ENCODE measurements at places on chromosomes 6 and 20.

DNA sequence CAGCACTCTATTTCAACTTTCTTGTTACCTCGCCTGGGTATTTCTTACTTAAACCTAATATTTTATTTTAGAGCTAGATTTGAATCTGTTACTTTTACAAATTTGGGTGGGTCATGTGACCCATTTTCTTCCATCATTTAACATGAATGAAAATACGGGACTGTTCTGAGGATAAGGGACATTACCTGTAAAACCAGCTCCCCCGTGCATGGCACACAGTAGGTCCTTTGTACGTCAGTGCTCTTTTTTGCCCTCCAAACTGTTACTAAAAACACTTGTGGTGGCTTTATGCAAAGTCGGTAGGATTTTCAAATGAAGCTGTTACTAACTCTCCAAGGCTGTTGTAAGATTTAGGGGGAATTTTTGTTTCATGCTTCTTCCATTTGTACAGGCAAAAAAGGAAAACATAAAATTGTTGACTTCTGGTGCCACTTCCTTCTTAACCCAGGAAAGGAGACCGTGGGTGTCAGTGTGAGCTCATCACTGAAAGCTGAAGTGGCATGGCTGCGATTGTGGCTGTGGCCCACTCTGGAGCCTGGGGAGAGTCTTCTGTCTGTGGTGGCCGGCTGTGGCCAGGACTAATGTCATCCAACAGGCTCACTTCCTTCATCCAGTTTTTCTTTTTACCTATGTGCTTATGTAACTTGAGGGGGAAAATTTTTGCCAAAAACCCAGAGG, 40.2 kb upstream of the PXDC1 start:
- DNase-seq, result no peak

- no peak for DNase-seq
Measured at GRCh38 chr20:40781327-40782042, 92.4 kb upstream of the MAFB start.

DNA sequence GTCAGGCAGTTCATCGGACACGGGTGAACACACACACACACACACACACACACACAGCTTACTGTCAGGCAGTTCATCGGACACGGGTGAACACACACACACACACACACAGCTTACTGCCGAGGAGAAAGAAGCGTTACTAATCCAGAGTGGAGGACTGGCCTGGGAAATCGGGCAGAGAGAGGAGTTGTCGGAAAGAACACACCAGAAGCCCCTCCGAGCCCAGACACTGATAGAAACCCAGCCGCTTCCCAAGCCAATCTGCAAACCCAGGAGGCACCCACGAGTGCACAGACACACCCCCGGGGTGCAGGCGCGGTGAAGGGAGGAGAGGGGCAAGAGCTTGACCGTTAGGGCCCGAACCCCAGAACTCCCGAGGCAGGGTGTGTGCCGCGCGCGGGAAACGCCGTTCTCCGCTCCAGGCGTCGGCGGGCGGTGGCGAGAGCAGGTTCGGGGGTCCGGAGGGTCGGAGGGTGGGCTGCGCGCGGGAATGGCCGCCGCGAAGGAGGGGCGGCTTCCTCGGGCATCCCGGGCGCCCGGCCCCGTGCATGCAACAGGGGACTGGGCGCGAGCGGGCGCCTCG, 636 bp downstream of the ELOVL2 start:
- DNase-seq, result no peak

DNA sequence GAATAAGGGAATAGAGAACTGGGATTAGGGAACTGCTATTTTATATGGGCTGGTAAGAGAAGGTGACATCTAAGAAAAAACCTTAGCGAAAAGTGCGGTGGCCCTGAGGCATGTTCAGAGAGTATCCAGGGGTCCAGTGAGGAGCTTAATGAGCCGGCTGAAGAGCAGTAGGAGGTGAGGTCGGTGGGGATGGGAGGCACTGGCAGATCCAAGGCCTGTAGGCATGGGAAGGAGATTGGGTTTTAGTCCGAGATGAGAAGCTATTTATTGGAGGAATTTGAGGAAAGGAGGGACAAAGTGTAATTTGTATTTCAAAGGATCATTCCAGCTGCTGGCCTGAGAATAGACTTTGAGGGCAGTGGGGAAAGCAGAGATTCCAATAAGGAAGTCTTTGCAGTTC, 123.8 kb downstream of the QKI start:
- no peak for DNase-seq

DNA sequence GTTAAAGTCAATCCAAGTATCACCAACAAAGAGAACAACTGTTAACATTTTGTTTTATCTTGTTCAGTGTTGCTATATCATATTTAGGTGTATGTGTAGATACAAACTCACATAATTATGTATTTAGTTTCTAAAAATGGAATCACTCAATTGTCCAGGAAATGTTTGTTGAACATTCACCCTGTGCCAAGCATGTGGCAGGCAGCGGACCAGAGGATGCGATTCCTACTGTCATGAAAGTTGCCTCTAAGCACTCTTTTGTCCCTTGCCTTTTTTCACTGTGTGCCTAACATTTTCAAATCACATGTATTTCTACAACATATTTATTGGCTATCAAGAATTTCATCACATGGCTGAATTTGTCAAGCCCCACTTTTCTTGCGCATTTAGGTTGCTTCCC, 16.9 kb upstream of the TGM2 start:
- no peak for DNase-seq

GRCh38 chr6:6951355-6951754, 156.4 kb upstream of the RREB1 start:
- no peak for DNase-seq

GRCh38 chr6:24545691-24546090, 50.9 kb downstream of the ALDH5A1 start:
- DNase-seq, result no peak

DNA sequence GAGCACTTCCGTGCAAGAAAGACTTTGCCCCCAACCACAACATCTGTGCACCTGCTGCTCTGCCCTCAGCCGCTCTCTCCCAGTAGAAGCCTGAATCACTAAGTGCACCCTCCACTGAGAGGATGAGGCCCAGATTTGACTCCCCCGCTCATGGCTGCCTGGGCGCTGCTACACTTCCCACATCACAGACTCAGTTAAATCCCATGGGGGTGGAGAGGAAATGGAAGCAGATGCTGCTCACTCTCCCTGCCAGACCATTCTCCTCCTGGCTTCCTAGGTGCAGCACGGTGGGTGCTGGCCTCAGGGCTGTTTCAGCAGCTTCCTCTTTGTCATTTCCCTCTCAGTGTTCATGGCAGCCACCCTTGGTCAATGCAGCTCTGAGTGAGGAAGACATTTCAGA, 4.8 kb downstream of the CST5 start:
- no peak for DNase-seq

- no peak for DNase-seq
Measured at GRCh38 chr6:36718560-36718959, 20.9 kb downstream of the RAB44 start.

DNA sequence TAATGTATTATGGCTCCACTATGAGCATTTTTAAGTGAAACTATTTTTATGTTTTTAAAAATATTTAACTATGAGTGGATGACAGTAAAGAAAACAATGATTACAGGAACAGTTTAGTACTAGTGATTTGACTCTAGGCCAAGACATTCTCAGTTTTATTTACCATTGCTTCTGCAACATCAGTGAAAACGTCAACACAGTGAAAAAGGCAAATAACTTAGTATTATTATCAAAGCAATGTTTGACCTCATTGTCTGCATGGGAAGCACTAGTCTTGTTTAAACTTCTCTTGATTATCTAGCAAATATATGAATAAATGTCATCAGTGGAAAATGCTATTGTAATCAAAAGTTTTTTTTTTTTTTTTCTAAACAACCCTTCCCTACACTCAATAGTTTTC, 165.0 kb downstream of the HTR1B start:
- DNase-seq, result no peak

DNA sequence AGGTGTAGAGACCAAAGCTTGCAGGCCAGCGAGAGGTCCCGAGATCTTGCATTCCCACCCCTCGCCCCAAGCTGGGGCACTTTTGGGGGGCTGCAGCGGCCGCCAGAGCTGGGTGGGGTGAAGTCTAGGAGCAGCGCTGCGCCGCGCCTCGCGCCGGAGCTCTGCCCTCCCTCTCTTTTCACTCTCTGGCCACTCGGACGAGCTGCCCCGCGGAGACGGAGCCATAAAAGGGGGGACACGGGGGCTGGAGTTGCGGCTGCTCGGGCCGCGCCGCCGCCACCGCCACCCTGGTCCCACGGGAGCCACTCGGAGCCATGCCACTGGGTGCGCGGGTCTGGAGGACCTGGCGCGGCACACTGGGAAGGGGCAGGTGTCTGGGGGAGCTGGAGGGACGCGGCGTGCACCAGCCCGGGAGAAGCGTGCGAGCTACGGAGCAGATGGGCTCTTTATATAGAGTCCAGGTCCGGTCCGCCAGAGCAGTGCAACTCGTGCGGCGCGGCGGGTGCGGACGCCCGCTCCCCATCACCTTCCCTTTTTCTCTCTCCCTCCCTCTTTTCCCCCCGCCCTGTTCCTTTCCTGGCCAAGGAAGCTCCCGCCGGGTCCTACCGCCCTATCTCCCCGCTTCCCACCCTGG, 687 bp upstream of the HTR1B start:
- no peak for DNase-seq

DNA sequence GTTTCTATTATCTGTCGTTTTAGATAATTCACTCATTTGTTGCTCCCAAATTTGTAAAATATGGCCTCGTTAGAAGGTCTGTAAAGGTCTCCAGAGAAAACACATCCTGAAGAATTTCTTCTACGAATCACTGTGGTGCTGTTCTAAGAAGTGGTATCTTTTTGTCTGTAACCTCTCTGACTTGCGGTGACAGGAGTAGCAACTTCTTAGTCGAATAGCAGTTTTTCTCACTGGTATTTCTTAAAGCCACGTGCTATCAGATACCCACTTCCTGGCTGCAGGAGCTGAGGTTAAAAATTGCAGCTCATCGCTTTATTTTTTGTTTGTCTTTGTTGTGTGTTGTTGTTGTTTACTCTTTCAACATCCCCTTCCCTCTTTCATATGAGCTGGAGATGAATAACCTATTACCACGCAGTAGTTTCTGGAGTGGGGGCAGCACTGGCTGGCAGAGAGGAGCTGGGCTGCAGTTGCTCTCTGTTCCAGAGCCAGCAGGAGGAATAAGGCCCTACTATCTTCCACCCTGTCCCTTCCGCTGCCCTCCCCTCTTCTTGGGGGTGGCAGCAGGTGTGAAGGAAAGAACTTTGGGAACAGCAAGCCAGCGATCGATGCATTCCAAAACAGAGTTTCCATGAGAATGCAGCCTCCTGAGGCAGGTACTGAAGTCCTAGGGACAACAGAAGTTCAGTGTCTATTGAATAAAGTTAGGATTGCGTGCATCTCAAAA, 64.7 kb downstream of the C6orf118 start:
- DNase-seq, result no peak

DNA sequence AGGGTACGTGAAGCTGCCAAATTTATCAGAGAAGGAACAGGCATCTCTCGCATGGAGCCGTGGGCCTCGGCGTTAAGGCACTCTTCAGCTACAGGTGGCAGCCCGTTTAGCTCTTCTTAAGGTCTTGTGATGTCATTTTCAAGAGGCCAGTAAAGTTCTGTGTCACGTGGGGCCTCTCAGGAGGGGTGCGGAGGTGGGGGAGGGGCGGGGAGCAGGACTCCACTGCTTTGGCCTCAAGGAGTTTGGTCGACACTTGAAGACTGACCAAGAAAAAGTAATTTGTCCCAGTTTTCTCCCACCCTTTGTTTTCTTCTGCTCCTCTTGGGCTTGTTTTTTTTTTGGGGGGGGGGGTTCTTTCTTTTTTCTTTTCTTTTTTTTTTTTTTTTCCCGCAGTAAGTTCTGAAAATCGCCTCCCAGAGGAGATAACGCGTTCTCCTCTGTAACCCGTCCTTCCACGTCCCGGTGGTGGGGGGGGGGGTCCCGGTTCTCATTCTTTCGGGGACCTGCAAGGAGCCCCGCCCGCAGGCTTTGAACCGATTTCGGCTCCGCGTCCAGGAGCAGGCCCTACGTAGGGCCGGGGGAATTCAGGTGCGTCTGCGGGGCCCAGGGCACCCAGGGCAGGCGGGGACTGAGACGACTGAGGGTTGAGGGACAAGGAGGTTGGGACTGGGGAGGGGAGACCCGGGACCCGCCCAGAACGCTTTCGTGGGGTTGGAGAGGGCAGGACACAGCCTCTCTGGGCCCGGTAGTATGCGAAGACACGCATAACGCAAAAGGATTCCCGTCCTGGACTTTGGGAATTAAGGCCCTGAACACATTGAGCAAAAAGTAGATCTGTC, 26.0 kb downstream of the GPX6 start:
- DNase-seq, result no peak

GRCh38 chr20:16803965-16804792, 56.0 kb downstream of the OTOR start:
- DNase-seq, result no peak

- no peak for DNase-seq
Measured at GRCh38 chr6:53119772-53120409, 28.8 kb downstream of the GCM1 start.

DNA sequence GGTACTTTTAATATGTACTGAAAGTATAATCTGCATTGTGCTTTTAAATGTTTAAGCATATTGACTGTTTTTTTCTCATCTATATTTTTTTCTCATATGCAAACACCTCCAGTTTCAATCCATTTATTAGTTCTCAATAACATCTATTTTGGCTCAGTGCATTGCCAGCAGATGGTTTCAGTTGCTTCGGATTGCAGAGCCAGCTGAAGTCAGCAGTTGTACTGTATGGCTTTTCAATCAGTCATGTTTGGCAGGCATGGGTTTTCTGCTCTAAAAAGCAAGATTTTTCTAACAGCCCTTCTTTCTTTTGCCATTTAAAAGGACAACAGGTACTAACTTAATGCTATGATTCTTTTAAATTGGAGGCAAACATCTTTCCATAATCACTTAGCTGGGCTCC, 121.2 kb downstream of the CD109 start:
- DNase-seq, result no peak

DNA sequence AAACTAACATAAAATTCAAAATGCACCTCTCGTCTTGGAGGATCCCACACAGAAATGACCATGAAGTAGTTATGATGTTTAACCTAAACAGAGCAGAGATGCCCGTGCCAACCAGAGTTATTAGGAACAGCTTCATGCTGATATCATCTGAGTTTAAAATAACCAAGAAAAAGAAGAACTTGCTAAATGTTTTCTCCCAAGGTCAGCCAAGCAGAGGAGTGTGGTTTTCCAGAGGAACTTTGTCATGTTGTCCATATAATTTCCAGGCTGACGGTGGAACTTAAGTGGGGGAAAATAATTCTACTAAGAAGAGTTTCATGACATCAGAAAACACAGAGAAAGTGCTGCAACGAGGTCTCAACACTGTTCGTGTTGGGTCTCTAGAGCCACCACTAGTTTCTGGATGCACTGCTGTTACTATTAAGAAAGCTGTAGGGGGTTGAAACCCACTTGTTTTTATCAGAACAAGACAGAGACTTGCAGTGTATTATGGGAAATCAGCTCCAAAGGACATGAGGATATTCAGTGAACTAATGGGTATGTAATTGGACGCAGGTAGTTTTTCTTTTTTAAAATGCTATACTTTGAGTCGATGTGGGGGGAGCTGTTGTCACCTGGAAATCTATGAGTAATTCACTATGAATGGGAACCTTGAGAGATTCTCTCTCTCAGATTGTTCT, 5.2 kb downstream of the AGPAT4 start:
- DNase-seq, result no peak

GRCh38 chr6:7697820-7698623, 27.9 kb upstream of the BMP6 start:
- no peak for DNase-seq

- DNase-seq, result no peak
Measured at GRCh38 chr6:14444295-14444972, 326.9 kb downstream of the CD83 start.

GRCh38 chr6:14645841-14646240, 528.3 kb downstream of the CD83 start:
- DNase-seq, result no peak

GRCh38 chr6:4192173-4192572, 56.8 kb upstream of the ECI2 start:
- DNase-seq, result no peak
